Foreskin keratinocyte (primary cell): ENCODE measurements at places on chromosomes 5 and 9.

GRCh38 chr9:1639166-1639565 lies 376.0 kb upstream of the SMARCA2 start:
- DNase-seq, result peak; percentile 3

DNA sequence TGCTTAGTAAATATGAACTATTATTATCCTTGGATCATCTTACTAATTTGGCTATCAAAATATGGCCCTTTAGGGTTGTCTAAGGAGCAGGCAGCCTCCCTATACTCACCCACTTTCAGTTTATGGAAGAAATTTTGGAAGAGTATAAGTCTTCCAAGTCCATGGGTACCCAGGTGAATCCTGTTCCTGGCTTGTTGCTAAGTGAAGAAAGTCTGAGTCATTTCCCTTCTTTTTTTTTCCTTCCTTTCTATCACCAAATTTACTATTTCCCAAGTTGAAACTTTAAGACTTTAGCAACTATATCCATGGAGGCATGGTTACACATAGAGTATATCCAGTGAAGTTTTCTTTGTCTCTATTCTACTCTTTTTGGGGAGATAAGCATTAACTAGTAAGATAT lies 184.0 kb upstream of the ACTBL2 start:
- no peak for DNase-seq

DNA sequence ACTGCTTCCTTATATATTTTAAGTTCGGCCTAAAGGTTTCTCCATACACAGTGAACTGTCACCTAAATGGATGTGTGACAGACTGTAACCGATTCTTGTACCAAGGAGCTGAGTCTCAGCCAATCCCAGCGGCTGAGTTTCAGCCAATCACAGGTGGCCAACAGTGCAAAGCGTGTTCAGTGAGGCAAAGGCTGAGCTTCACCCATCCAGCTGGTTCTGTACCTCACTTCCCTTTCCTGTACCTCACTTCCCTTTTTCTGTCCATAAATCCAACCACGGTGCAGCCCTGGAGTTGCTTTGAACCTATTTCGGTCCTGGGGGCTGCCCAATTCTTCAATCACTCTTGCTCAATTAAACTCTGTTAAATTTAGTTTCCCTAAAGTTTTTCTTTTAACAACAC lies 15.7 kb upstream of the TBC1D9B start:
- no peak for DNase-seq

DNA sequence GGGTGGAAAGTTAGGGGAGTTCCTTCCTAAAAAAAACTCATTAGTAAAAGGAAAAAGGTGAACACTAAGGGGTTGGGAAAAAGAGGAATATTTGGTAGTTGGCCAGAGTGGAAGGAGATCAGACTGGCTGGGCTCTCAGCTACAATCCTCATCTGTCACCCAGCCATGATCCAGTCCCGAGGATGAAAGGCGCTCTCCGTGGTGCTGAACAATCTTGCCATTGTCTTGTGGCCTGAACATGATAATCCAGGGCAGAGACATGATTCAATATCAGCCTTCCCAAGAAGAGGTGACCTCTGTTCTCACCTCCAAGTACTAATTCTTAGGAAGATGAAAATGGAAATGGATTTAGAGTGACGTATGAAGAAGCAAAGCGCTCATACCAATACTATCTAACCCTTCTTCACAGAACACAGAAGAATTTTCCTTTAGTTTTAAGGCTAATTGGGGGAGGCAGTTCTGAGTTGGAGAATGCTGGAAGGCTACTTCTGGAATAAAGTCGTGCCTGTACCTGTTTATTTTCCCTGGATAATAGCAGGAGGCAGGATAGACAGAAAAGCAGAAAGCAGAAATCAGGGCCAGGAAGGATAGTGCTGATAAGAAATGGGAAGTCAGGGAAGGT lies 36.6 kb upstream of the MYORG start:
- no peak for DNase-seq
